T-cell (primary cell): ENCODE measurements at places on chromosomes 2 and 18.

GRCh38 chr2:109699646-109700045 lies 85.5 kb downstream of the SOWAHC start:
- DNase-seq, result no peak

DNA sequence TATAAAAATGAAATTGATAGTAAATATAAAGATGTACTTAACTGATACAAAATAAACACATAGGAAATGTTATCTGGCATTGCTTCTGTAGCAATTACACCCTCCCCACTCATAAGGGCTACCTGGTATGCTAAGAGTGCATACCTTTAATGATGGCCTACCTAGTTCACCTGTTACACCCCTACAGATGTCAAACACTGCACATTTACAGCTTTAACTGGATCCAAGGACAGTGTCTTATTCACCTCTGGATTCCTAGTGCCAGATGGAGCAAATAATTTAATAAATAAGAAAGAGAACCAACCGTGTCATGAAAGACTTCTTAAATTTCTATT lies 15.3 kb upstream of the SEC11C start:
- DNase-seq, result no peak

DNA sequence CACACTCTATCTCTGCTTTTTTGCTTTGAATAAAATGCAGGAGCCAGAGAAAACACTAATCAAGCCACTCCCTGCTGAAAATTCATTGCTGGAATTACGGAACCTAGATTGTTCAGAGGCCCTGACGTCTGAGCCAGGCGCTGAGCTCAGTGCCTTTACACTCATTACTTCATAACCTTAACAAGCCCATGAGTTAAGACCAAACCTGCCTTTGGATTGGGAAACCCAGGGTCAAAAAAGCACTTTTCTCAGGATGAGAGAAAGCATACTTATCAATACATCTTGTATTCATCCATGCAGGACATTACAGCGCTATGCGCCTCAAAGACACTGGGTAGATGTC lies 762 bp downstream of the INO80C start:
- DNase-seq, result no peak

DNA sequence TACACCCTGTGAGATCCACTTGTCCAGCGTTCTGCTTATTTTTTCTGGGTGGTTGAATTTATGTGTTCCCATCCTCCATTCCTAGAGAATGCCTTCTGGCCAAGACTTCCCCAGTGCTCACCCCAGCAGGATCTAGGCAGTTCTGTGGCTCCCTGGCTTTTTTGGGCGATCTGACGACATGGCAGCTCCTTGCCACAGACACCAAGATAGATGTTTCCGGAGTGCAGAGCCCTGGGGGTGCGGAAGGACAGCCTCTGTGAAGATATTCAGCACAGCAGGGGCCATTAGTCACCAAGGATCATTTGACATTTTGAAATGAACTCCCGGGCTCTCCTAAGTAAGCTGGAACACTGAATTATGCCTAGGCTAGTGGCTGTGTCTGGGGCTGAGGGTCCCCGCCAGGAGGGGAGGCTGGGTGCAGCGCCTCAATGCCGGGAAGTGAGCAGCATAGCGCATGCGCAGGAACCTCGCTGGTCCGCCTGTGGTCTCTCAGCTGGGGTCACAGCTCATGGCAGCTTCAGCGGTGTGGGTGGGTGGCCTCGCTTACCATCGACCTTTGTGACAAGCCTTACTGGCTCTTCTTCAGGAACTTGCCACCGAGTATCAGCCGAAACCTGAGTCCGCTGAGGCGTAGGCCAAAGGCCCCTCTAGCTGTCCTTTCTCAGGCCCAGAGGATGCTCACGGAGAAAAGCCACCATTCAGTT lies 60.3 kb downstream of the MEX3C start:
- DNase-seq, result no peak

GRCh38 chr2:152506843-152507242 lies 171.9 kb downstream of the FMNL2 start:
- no peak for DNase-seq
